GM20000 (cell line): ENCODE measurements at places on chromosomes 6 and 20.

DNA sequence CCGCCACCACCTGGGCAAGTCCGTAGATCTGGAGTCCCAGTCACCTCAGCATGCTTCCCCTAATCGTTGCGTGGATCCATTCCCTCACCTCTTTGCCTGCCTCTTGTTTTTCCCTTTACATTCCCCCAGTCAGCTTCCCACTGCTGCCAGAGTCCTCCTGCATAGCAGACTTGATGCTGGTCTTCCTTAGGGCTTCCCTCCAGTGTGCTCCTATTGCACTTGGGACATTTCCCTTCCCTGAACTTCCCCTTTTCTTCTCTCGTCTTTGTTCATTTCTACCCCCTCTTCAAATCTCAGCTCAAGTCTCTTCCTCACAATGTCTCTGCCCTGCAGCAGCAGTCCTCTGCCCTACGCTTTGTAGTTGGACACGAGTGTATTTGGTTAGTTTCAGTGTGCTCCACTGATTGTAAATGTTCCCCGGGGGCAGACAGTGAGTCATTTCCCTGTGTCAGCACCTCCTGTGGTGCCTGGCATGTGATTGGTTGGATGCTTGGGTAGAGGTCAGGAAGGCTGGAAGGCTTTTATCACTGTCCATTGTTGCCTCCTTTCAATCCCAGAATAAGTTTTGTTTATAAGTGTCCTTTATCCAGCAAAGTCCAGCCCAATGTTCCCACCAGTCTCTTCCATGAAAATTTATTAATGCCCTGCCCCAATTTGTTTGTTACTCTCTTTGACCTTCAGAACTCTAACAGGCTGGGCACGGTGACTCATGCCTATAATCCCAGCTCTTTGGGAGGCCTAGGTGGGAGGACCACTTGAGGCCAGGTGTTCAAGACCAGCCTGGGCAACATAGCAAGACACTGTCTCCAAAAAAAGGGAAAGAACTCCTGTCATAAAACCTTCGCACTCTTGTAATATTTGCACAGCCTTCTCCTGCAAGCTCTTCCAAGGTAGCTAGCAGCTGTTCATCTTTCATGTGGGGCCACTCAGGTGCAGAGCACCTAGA is 38.3 kb downstream of the FAM120B start:
- no peak for DNase-seq

DNA sequence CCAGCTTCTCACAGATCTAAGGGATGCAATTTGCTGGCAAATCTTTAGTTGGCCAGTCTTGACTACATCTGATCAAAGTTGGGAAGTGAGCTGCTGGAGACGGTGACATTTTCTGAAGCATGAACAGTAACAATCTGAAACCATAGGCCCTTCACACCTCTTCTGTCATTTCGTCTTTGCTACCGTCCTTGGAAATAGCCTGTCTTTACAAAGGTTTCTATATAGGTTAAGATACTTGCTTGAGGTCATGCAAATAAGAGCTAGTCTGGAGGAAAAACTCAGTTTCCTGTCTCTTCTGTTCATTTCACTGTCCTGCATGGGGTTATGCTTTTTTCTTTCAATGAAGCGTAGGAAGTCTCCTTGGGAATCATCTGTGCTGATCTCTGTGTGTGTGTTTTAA is 55.6 kb downstream of the CARMIL1 start:
- DNase-seq: peak; percentile 11

GRCh38 chr20:43508604-43509040 is 1.1 kb downstream of the L3MBTL1 start:
- peak; percentile 32 for DNase-seq

DNA sequence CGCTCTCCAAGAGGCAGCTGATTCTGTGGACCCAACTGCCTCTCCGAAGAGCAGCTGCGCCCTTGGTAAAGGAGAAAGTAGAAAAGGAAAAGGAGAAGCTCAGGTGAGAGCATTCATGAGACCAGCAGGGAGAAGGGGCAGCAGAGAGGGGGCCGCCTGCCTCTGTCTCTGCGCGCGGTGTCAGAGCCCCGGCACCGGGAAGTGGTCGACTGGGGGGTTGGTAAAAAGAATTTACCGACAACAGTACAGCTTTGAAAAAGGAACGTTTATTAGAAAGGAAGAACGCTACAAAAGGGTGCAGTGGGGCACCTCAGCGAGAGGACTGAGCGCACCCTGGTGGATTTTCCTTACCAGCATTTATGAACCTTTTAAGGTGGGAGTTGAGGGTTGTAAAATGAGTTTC is 61.9 kb downstream of the GPR6 start:
- peak; percentile 32 for DNase-seq

DNA sequence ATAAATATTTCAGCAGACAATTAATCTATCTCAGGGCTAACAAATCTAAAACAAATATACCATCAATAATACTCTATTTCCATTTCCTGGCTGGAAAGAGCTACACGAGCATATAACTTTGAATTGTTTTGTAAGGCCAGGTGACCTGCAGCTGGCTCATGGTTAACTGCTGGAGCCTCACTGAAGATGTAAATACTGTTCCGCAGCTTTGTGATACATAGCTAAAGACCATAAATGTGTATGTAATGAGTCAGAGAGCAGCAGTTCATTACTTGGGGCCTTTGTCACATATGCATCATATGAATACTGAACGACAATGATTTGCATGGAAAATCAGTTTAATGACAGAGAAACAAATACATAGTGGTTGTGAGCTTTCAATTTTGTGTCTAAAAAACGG is 109.4 kb upstream of the CCN2 start:
- DNase-seq: no peak

DNA sequence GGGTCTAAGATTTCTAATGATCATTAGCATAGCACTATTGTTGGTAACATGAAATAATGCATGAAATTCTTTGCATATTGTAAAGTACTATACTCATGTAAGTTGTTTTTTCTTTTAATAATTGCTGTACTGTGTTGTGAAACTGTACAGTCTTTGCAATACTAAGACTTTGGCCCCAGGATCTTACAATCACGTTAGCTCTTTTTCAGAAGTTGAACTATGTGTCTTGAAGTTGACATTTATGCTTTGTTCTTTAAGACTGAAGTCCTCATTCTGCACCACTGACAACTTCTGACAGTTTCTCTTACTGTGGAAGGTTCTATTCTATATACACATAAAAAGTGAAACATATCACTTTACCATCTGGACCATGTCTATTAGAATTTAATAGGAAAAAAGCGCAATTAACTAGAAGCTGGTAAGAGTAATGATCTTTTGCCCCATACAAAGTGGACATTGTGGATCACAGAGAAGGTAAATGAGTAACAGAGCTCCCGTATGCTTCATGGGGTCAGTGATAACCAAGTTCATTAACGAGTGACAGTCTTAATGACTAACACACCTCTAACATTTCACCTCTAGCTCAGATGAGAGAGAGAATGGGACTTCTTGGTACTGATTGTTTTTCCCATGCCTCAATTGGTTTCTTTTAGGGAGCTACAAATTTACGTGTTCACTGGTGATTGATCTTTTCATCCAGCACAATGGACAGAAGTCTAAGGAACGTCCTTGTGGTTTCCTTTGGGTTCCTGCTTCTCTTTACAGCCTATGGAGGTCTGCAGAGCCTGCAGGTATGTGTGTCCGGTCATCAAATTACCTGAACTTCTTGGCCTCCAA is at the start of gene UNC93A:
UNC93A (plus strand) TSS at position 530 of the 837 bp plus-strand sequence; CDS start at position 705, 175 bp downstream.
- no peak for DNase-seq

DNA sequence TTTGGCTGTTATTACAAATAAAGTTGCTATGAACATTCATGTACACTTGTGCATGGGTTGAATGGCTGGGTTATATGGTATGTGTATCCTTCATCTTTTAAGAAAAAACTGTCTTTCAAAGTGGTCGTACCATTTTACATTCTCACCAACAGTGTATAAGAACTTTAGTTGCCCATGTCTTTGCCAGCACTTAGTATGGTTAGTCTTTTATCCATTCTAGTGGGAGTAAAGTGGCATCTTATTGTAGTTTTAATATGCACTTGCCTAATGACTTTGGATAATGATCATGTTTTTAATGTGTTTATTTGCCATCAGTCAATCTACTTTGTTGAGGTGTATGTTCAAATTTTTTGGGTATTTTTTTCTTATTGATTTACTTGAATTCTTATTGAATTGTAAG is 32.5 kb upstream of the ECI2 start:
- DNase-seq: no peak

GRCh38 chr20:46175127-46175494 is 57.0 kb downstream of the CD40 start:
- DNase-seq: no peak

DNA sequence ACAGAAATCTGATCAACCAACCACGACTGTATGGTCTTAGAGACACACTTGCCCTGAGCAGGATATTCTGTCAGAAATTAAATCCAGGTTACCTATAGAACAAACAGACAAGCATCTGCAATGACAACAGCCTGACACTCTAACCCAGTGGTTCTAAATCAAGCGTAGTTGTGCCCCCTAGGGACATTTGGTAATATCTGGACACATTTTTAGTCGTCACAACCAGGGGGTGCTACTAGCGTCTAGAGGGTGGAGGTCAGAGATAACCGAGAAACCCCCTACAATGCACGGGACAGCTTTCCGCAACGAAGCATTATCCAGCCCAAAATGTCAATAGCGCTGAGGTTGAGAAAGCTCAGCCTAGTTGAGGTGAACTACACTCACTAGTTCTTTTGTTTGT is 32.3 kb downstream of the ID4 start:
- DNase-seq: no peak

- no peak for DNase-seq
Observed at GRCh38 chr6:37709932-37710555, 12.4 kb upstream of the MDGA1 start.

DNA sequence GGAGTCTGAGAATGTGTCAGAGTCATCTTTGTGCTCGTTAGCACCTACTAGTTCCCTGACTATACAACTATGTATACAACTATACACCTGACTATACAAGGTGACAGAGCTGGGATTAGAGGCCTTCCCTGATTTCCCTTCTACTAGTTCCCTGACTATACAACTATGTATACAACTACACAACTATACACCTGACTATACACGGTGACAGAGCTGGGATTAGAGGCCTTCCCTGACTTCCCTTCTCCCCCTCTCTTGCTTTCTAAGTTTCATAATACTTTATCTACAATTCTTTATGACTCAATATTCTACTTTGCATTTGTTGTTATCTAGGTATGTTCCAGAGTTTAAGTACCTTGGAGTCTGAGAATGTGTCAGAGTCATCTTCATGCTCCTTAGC is 68.0 kb downstream of the HS3ST5 start:
- DNase-seq: no peak

- no peak for DNase-seq
Observed at GRCh38 chr20:33944914-33945313, 48.8 kb upstream of the RALY start.
